ENCODE measurements at places on chromosomes 2 and 18. TPM values are rescaled to one million over a fixed set of nuclear protein-coding genes. Genes with fewer than 3 reads are reported as not detected.
A peak's percentile ranks its signal among the peaks of the same experiment; 100 is the strongest.

TPO gene
- 5.6 TPM for total RNA-seq

NPAS2 gene
- total RNA-seq, result 64.2 TPM

ALPG gene
- 1.0 TPM for total RNA-seq

TRABD2A gene
- total RNA-seq, result 19.1 TPM

ASPRV1 gene
- total RNA-seq, result 8.2 TPM

SAG gene
- 10.2 TPM for total RNA-seq

- H3K27me3 ChIP-seq, result no peaks in the 10 kb centered on the region
- H3K27ac ChIP-seq, result no peak overlapping the region
These were observed 2.4 kb downstream of the TCF7L1 start for GRCh38 chr2:85135660-85135914.

GRCh38 chr2:97708048-97708380 lies 5.4 kb upstream of the ZAP70 start:
- H3K4me3 ChIP-seq, result no peak overlapping the region
- no peaks in the 10 kb centered on the region for H3K4me1 ChIP-seq
- no peak for DNase-seq
- no peaks in the 10 kb centered on the region for H3K36me3 ChIP-seq
- H3K27me3 ChIP-seq, result no peaks in the 10 kb centered on the region
- H3K27ac ChIP-seq, result no peak overlapping the region

DNA sequence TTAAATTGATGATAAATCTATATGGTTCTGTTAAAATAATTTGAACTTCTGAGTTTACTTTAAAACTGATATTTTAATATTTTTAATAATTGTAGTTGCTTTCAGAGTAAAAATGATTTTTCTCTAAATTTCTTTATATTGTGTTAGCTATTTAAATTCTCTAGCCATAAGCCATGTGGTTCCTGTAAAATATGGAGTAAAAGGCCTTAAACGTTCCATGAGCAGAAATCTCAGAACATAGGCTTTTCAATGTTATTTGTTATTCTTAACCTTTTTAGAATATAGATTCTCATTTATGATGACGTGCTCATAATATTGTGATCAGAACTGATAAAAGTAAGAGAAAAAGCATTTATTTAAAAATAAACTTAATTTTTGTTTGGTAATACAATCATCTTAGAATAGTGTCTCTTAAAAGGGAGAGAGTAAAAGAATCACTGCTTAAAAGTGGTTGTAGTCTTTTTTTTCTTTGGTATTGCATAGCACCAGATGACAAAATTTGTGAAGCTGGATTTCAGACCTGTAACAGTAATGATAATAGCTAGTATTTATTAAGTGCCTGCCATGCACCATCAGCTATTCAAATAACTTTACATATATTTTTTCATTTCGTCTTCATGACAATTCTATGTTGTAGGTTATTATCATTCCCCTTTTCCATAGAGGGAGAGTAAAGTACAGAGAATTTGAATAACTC lies 2.7 kb downstream of the BMPR2 start:
- no peak for DNase-seq
- no peaks in the 10 kb centered on the region for H3K27me3 ChIP-seq
- H3K36me3 ChIP-seq, result no peaks in the 10 kb centered on the region
- peak overlapping the region; percentile 91 for H3K4me3 ChIP-seq
- H3K27ac ChIP-seq, result peak overlapping the region; percentile 98

DNA sequence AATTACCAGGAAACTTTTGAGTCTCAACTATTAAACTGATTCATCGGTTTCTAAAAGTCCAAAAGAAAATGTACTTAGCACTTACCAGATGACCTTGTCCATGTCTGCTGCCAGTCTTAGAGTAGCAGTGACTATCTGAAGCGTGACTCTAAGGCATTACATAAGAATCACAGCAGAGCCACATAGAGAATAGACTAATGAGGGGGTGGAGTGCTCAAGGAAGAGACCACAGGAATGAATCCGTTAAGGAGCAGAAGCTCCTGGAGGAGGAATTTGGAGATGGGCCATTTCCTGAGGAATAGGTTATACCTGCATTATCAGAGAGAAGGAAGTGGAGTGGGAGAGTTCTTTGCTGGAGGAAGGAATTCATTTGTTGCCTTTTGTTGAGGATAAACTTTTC lies 116.0 kb downstream of the MAP3K20 start:
- no peak for DNase-seq
- H3K27me3 ChIP-seq, result no peaks in the 10 kb centered on the region
- H3K36me3 ChIP-seq, result no peaks in the 10 kb centered on the region
- H3K4me1 ChIP-seq, result no peaks in the 10 kb centered on the region

DNA sequence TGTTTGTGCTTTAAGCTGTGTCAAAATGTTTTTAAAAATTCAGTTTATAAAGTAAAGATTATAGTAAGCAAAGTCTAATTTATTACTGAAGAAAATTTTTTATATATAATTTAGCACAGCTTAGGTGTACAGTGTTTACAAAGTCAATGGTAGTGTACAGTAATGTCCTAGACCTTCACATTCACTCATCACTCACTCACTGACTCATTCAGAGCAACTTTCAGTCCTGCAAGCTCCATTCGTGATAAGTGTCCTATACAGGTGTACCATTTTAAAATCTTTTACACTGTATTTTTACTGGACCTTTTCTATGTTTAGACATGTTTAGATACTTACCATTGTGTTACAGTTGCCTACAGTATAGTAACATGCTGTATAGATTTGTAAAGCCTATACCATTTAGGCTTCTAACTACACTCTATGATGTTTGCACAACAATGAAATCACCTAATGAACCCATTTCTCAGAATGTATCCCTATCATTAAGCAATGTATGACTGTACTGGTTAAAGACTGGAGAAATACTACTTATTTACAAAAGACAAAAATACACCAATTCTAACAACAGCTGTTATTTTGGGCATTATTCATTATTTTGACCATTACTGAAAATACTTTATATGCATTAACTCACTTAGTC lies 95.1 kb downstream of the STRN start:
- DNase-seq, result no peak
- no peaks in the 10 kb centered on the region for H3K27me3 ChIP-seq
- no peaks in the 10 kb centered on the region for H3K4me1 ChIP-seq
- H3K4me3 ChIP-seq, result no peak overlapping the region
- H3K36me3 ChIP-seq, result no peaks in the 10 kb centered on the region

- DNase-seq, result no peak
- H3K36me3 ChIP-seq, result no peaks in the 10 kb centered on the region
- H3K4me3 ChIP-seq, result no peak overlapping the region
- no peak overlapping the region for H3K27ac ChIP-seq
- H3K4me1 ChIP-seq, result no peaks in the 10 kb centered on the region
These were observed 293.6 kb upstream of the SESTD1 start for GRCh38 chr2:179558010-179558934.

- H3K4me1 ChIP-seq, result no peaks in the 10 kb centered on the region
- H3K27me3 ChIP-seq, result no peaks in the 10 kb centered on the region
- H3K27ac ChIP-seq, result no peak overlapping the region
- DNase-seq, result peak; percentile 48
- H3K4me3 ChIP-seq, result no peak overlapping the region
- no peaks in the 10 kb centered on the region for H3K36me3 ChIP-seq
These were observed 108.9 kb downstream of the THSD7B start for GRCh38 chr2:136874258-136874657.

DNA sequence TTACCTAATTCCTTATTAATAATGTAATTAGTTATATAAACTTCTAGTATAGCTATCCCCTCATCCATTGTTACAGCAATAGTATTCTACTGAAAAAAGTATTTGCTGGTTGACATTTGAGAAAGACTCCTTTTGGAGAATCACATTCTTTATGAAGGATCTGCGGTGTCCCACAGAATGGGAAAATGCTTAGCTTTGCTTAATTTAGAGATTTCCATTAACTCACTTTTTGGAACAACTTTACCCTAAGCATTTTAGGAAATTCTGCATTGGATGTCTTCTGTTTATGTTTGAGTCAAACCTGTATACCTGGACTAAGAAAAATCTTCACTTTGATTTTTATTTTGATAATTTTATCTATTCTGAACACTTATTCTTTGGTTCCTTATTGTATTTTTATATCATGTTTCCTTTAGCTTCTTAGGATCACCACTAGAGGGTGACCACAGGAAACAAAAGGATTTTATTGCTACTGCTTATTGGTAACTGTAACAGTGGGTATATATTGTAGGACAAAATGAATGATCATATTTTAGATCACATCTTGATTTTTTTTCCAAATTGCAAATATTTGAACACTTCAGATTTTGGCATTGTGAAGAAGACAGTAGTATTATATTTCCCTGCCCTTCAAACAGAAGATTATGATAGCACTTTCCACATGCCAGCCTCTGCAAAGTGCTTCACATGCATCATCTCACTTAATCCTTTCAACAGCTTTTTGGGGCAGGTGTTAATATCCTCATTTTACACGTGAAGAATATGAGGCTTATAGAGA lies 79.6 kb downstream of the MIB1 start:
- DNase-seq, result no peak
- no peaks in the 10 kb centered on the region for H3K4me1 ChIP-seq
- H3K4me3 ChIP-seq, result no peak overlapping the region
- H3K27ac ChIP-seq, result no peak overlapping the region
- H3K36me3 ChIP-seq, result no peaks in the 10 kb centered on the region

DNA sequence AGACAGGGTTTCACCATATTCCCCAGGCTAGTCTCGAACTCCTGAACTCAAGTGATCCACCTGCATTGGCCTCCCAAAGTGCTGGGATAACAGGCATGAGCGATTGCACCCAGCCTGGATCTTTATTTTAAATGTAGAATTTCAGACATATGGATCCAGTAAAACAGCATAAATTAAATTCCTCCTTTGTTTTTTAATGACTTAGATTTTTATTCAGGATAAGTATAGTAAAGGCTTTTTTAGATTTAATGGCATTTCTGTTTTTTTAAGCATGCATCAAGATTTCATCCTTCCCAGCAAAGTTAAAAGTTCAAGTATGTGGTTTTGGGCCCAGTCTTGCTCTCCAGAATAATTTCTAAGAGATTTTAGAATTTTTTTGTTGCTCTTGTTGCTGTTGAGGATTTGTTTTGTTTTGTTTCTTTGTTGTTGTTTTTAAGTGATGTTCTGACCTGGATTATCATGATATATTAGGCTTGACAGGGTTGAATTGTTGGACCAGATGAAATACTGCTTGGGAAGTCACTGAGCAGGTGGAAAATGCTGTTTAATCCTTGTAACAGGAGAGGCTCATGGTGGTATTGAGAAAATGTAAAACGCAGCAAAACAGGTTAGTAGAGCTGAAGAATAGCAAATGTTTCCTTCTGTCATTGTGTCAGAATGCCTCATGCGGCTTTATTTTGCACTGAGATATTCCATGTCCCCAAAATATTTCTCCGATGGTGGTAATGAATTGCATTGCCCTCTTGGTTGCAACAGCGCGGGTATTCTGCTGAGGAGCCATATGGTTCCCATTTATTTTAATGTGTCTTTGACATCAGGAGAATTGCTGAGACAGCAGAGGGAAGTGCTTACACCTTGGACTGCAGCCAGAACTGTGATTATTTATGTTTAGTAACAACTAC lies 147.9 kb downstream of the GALNT3 start:
- no peak overlapping the region for H3K4me3 ChIP-seq
- DNase-seq, result no peak
- no peaks in the 10 kb centered on the region for H3K4me1 ChIP-seq
- H3K27me3 ChIP-seq, result no peaks in the 10 kb centered on the region

DNA sequence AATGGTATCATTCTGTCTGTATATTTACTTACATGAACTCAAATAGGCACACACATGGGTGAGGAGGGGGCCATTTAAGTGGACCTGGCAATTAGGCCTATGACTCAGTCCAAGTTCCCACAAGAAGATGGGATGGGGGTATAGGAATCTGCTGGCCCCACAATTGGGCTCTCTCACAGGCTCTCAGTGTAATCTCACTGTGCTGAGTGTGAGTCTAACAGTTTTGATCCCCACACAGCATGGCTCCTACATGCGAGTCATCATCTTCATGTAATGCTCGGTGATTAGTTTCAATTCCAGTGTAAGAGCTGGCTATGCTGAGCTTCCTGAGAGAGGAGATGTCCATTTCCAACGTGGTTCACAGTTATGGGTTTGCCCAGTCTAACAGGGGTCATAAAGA lies 114.0 kb downstream of the GATA6 start:
- no peaks in the 10 kb centered on the region for H3K36me3 ChIP-seq
- H3K27ac ChIP-seq, result no peak overlapping the region
- H3K4me1 ChIP-seq, result no peaks in the 10 kb centered on the region
- no peak overlapping the region for H3K4me3 ChIP-seq
- no peaks in the 10 kb centered on the region for H3K27me3 ChIP-seq
- DNase-seq, result no peak

GRCh38 chr2:16271231-16271896 lies 331.0 kb downstream of the MYCN start:
- no peaks in the 10 kb centered on the region for H3K36me3 ChIP-seq
- H3K4me3 ChIP-seq, result no peak overlapping the region
- H3K27me3 ChIP-seq, result no peaks in the 10 kb centered on the region
- no peak for DNase-seq

- no peaks in the 10 kb centered on the region for H3K27me3 ChIP-seq
- H3K36me3 ChIP-seq, result no peaks in the 10 kb centered on the region
- peak overlapping the region; percentile 59 for H3K27ac ChIP-seq
- no peak overlapping the region for H3K4me3 ChIP-seq
- peaks cover 10% of the 10 kb centered on the region for H3K4me1 ChIP-seq
These were observed 104.6 kb downstream of the RTN4 start for GRCh38 chr2:54945391-54946219.

- H3K4me3 ChIP-seq, result no peak overlapping the region
- H3K27ac ChIP-seq, result no peak overlapping the region
- no peaks in the 10 kb centered on the region for H3K4me1 ChIP-seq
- no peaks in the 10 kb centered on the region for H3K36me3 ChIP-seq
- DNase-seq, result no peak
- H3K27me3 ChIP-seq, result no peaks in the 10 kb centered on the region
These were observed 89.0 kb downstream of the INSIG2 start for GRCh38 chr2:118177318-118177717.

GRCh38 chr18:36095936-36096519 lies 28.7 kb upstream of the RPRD1A start:
- no peak for DNase-seq
- H3K27me3 ChIP-seq, result no peaks in the 10 kb centered on the region
- no peaks in the 10 kb centered on the region for H3K4me1 ChIP-seq
- H3K36me3 ChIP-seq, result no peaks in the 10 kb centered on the region
- H3K27ac ChIP-seq, result no peak overlapping the region

GRCh38 chr18:24840051-24840450 lies 379.6 kb downstream of the HRH4 start:
- no peaks in the 10 kb centered on the region for H3K27me3 ChIP-seq
- no peak overlapping the region for H3K4me3 ChIP-seq
- H3K4me1 ChIP-seq, result no peaks in the 10 kb centered on the region
- DNase-seq, result no peak

DNA sequence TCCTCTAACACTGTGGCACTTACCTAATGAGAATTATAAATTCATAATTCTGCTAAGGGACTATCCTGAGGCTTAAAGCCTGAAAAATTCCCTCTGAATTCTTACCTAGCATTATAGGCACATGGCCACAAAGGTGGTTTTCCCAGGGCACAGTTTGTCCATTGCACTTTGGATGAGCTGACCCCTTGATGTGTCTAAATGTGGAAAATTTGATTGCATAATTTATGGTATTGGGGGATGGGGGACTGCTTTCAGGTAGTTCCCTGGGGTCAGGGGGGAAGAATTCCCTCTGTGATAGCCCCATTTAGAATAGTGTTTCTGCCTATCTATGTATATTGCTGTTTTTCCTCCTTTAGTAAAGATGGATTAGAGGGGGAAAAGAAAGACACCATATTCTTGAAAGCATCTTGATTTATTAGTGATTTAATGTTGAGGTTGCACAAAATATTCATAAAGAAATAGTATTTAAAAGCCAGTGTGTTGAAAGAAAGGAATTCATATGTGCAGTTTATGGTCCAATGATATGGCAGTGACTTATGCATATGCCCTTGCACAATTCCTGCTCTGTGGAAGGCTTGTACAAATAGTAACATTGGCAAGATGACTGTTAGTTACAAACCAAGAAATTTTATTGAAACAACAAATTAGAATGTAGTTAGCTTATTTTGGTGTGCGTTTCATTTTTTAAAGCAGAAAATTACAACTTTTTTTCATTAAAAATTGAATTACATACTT lies 8.7 kb upstream of the HTR2B start:
- no peak overlapping the region for H3K27ac ChIP-seq
- DNase-seq, result no peak
- no peaks in the 10 kb centered on the region for H3K36me3 ChIP-seq
- no peak overlapping the region for H3K4me3 ChIP-seq
